ENCODE measurements at places on chromosomes 1 and 21.
A peak's percentile ranks its signal among the peaks of the same experiment; 100 is the strongest.

- DNase-seq = no peak
Measured at GRCh38 chr1:210342986-210343780, 14.5 kb downstream of the HHAT start.

DNA sequence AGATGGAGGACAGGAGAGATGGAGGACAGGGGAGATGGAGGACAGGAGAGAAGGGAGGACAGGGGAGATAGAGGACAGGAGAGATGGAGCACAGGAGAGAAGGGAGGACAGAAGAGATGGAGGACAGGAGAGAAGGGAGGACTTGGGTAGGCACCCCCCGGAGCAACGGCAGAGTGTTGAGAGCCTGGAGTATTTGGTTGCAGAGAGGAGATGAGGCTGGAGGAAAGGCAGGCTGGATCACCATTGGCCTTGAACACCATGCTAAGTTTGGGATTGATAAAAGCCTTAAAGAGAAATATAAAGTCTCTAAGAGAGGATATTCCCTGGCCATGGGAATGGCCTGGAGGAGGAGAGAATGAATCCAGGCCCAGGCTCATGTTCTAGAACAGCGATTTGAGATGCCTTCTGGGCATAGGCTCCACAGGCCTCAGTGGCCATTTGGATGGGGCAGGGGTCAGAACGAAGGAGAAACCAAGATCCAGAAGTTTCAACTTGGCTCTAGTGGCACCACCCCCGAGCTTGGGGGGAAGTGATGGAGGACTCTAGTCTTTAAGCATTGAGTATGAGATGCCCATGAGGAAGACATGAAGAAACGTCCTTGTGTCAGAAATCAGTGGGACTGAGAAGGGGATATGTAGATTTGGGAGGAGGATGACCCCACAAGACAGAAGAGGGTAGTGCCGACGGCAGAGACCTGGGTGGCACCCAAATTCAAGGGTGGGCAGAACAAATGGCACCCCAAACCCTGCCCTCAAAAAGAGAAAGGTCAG lies 47.9 kb upstream of the EDN2 start:
- DNase-seq = no peak

GRCh38 chr21:35172231-35172630 lies 123.1 kb upstream of the RUNX1 start:
- DNase-seq = no peak

GRCh38 chr21:42373196-42373907 lies 7.0 kb upstream of the TFF1 start:
- DNase-seq = peak; percentile 63

DNA sequence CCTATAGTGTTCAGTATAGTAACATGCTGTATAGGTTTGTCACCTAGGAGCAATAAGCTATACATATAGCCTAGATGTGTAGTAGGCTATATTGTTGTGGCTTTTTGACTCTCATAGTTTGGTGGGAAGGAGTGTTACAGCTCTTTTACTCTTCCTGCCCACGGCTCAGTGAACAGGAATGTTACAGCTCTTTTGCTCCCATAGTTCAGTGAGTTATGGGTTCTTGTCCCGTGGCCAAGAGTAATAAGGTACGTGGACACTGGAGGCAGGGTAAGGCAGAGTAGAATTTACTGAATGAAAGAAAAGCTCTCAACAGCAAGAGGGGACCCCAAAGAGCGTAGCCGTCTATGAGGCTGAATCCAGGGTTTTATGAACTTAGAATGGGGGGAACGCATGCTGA lies 734.3 kb downstream of the ADGRL2 start:
- DNase-seq = no peak

- peak; percentile 63 for DNase-seq
Measured at GRCh38 chr1:63327417-63328054, 5.2 kb downstream of the FOXD3 start.

GRCh38 chr1:225909477-225909876 lies 14.6 kb downstream of the PYCR2 start:
- no peak for DNase-seq

GRCh38 chr1:64135462-64136223 lies 67.8 kb upstream of the UBE2U start:
- DNase-seq = no peak

DNA sequence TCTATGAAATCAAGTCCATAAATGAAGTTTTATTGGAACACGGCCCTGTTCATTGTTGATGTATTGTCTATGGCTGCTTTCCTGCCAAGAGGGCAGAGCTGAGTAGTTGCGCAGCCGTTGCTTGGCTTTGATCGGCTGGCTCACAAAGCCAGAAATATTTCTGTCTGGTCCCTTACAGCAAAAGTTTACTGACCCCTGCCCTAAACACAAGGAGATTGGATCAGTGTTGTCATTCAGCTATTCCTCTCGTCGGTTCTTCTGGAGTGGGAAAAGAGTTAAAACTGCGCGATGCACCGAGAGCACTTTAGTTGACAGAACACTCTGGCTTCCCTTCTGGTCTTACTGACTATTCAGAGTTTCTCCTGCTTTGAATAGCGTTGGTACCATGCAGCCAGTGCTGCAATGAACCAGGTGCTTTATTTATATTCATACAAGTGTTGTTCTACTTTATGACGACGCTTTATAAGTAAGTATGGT lies 868 bp downstream of the ZBTB40 start:
- DNase-seq = no peak

GRCh38 chr21:44331650-44332307 lies 7.4 kb downstream of the CFAP410 start:
- DNase-seq = no peak

GRCh38 chr1:28613175-28613574 lies 21.1 kb downstream of the RAB42 start:
- DNase-seq = no peak

- no peak for DNase-seq
Measured at GRCh38 chr1:67682659-67683197, 2.3 kb upstream of the GADD45A start.

- DNase-seq = no peak
Measured at GRCh38 chr1:184970691-184971161, 3.6 kb downstream of the NIBAN1 start.

DNA sequence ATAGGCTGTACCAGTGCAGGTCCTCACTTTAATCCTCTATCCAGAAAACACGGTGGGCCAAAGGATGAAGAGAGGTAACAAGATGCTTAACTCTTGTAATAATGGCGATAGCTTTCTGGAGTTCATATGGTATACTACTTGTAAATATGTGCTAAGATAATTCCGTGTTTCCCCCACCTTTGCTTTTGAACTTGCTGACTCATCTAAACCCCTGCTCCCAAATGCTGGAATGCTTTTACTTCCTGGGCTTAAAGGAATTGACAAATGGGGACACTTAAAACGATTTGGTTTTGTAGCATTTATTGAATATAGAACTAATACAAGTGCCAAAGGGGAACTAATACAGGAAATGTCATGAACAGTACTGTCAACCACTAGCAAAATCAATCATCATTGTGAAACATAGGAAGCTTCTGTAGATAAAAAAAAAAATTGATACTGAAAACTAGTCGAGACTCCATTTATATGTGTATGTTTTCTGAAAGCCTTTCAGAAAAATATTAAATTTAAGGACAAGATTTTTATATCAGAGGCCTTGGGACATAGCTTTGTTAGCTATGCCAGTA lies 7.0 kb downstream of the SOD1 start:
- DNase-seq = no peak

- DNase-seq = no peak
Measured at GRCh38 chr1:225760531-225760930, 17.1 kb upstream of the SRP9 start.

DNA sequence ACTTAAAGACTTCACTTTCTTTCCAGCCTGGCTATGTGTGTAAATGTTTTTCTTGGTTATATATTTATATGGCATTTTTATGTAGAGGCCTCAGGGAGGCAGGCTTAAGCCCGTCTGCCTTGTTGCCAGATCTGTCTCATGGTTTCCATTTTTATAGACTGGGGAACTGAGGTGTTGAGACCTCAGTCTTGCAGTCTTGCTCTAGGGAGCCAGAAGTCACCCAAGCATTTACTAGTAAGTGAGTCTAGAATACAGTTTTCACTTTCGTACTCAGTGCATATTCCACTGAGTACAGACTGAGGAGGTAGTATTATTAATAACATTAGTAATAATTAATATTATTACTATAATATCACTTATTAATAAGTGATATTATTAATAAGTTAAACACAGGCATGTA lies 161.4 kb downstream of the UCK2 start:
- no peak for DNase-seq

DNA sequence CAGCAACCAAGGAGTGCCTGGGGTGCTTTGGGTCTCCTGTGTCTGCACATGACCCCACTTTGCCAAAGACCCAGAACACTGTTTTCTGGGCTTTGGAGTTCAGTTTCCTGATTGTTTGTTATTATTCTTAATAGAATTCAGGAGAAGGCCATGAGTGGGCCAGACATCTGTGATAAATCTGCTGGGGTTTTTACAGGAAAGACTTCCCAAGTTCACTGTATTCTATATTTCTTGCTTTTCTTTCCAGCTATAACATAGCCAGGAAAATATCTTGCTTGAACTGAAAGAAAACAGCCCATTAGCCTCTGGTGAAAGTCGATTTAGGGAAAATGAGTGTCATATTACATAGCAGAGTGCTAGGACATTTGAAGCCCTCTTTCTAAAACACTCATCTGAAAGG lies 345.1 kb upstream of the USP24 start:
- DNase-seq = no peak

DNA sequence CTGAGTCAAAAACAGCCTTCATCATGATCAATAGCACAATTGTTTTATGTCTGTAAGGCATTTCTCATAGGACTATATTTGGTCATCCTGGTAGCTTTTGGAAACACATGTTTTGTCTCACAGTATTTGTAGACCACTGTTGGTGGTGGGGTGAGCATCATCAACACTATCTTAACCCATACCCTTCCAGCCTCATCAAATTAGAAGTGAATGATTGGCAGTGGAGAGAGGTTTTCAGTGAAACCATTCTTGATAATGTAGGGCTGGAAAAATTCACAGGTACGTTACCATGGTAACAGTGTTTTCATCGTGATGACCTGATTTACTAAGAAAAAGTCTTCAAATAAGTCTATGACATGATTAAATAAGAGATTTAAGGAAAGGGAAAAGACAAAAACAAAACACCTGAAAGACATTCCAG lies 45.3 kb upstream of the C1orf105 start:
- no peak for DNase-seq

DNA sequence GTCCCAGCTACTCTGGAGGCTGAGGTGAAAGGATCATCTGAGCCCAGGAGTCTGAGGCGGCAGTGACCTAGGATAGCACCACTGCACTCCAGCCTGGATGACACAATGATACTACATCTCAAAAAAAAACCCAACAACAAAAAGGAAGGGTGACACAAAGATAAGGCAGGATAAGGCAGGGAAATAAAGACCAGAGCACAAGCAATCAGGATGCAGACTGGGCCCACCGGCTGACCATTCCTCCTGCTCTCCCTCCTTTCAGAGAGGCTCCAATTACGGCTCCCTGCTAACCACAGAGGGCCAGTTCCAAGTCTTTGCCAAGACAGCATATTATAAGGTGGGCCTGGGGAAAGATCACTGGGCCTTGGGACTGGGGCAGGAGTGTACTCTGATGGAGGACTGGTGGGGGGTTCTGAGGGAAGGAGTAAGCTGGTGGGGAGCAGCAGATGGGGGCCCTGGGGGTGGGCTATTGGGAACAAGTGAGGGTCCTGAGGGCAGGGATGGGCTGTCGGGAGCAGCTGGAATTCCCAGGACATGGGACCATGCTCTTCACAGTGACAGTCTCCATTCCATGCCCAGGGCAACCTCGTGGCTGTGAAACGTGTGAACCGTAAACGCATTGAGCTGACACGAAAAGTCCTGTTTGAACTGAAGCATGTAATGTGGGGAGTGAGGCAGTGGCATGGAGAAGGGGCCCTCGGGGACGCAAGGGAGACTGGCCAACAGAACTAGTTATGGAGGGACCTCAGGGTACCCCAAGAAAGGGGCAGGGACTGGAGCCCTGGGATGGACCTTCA lies 7.3 kb downstream of the NPR1 start:
- DNase-seq = no peak

GRCh38 chr1:153490272-153491051 lies 30.0 kb upstream of the S100A7 start:
- DNase-seq = no peak

DNA sequence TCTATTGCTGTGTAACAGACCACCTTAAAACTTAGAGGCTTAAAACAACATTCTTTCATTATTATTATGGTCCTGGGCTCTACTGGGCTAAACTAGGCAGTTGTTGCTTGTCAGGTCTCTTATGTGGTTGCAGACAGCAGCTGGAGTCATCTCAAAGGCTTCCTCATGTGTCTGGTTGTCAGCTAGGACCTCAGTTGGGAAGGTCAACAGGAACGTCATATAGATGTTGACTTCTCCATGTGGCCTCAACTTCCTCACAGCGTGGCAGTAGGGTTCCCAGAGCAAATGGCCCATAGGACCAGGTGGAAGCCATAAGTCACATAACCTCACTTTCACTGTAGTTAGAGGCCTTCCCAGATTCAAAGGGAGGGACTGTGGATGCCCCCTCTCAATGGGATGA lies 15.4 kb upstream of the MEF2D start:
- DNase-seq = no peak

GRCh38 chr1:224816062-224816461 lies 113.4 kb upstream of the DNAH14 start:
- no peak for DNase-seq

DNA sequence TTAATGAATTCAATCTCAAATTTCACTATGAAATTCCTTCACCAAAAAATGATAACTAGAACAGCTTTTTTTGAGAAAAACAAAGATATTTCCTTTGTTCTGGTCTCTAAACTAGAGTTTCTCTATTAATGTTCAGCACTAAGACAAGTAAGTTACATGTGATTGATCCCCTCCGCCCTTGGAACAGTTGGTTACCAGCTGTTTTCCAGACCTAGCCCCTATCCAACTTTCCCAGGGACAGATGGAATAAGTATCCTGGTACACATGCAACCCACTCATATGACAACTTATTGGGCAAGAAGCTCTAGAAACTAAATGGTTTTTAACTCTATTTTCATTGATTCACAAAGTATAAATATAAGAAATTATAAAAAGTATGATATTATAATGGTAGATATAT lies 140.4 kb downstream of the COP1 start:
- DNase-seq = no peak

DNA sequence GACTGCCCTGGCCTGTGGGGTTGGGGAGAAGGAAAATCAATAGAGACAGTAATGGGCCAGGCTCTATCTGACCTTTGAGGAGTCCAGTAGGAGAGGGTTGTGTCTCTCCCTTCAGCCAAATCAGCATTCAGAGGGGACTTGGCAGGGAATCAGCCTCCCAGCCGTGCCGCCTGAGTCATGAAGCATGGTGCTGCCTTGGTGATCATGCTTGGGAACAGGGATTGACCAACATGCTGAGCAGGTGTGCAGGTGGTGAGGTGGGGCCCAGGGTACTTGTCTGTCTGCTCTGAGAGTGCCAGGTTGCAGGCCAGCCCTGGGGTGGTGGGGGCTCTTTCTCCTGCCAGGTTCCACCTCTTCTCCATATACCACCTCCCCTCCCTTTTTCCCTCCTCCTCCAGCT lies 58.9 kb upstream of the TLR5 start:
- DNase-seq = no peak

GRCh38 chr1:95369985-95370690 lies 136.1 kb downstream of the RWDD3 start:
- no peak for DNase-seq

GRCh38 chr1:43358121-43358745 lies 548 bp upstream of the CDC20 start:
- DNase-seq = peak; percentile 23

Measured in activated naive CD8-positive, alpha-beta T cell treated with anti-CD3 and anti-CD28 coated beads, Interleukin-2, amount 50 U/mL, for 24 hours (primary cell).